C1 segment of cervical spinal cord (tissue), 14 donors: ENCODE measurements at places on chromosomes 5 and 9.

DNA sequence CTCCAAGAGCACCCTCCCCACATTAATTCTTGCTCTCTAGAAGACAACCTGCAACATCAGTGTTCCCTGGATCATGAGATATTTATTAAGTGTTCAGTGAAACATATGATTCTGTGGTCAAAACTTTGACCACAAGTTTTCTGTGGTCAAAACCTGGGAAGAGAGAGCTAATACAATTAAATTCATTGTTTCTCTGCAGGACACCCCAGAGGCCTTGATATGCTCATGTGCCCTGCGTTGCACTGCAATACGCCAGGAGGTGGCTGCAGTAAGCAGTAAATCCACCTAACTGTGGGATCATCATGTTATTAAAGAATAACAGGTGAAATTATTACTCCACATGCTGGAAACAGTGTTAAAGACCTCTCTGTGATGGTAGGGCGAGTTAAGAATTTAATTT is 109.3 kb upstream of the SPDL1 start:
- DNase-seq = no peak

GRCh38 chr9:31908158-31908890 is 476.1 kb upstream of the ACO1 start:
- DNase-seq = no peak

DNA sequence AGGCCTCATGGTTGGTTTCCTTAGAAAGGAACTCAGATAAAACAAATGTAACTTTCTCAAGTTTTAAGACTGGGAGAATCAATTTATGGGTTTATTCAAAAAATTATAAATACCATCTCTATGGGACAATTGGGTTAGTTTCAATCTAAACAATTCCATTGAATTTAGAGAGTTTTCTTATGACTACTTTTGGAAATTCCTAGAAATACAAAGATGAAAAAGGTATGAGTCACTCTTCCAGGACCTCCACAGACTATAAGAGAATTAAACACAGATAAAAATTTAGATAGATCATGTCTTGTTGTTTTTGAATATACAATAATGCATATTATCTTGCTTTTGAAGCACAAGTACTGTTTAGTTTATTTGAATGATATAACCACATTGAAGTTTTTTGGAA is 188.7 kb downstream of the CHSY3 start:
- DNase-seq = no peak

- no peak for DNase-seq
These were observed 34.5 kb downstream of the BRINP1 start for GRCh38 chr9:119334745-119335144.

DNA sequence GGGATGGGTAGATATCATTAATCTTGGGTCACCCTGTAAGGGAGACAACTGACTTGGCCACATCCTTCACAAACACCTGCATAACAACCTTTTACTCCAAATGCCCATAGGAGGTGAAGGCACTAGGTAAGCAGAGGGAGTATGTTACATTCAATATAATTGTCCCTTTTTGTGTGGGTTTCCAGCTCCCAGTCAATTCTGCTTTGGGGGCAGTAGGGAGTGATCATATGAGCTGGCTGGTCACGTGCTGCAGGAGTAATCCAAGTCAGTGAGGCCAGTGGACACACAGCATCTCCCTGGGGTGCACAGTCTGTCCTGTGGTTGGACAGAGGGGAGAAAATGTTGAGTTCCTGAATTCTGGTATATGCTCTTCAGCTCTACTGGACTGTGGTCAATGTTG is 1.2 kb upstream of the AGXT2 start:
- DNase-seq = no peak

DNA sequence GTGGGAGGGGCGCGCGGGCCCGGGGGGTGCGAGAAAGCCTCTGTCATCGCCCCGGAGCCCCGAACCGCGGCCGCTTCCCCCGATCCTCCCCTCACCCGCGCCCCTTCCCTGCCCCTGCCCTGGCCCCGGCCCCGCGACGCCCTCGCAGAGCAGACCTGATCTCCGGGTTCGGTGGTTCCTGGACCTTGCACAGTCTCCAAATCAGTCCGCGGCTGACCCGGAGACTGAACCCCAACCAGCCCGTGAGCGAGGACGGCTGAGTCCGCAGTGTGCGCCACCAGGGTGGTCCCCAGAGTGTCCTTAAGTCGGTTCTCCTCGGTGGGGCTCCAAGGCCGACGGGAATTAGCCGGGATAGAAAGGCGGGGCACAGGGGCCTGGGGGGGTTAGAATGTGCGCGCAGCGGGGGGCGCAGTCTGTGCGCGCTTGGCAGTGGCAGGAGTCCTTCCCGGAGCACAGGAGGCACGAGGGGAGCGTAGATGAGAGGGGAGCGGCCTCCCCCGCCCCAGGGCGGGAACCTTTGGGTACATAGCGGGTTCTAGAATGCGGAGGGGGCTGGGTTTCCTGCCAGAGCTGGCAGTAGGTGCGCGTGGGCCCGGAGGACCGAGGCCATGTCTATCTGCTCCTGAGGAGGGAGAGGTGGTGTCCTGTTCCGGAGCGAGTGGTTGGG is 779 bp downstream of the PKN3 start:
- DNase-seq = no peak

- DNase-seq = no peak
These were observed 28.0 kb downstream of the AKNA start for GRCh38 chr9:114359801-114360200.

DNA sequence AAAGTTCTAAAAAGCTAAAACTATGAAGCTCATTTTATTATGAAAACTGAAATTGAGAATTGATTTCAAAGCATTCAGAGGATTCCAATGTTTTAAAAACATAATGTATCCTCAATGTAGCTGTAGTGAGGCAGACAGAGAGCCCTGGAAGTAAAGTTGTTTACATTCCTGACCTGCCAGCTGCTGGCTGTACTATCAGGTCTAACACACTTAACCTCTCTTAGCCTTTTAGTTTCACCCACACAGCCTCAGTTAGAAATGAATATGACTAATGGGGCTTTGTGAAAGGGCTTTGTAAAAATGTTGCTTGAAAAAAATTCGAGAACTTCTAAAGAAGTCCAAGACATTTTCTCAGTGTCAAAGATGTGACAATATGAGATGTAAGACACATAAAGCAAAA is 122.6 kb downstream of the FBXL17 start:
- DNase-seq = no peak

DNA sequence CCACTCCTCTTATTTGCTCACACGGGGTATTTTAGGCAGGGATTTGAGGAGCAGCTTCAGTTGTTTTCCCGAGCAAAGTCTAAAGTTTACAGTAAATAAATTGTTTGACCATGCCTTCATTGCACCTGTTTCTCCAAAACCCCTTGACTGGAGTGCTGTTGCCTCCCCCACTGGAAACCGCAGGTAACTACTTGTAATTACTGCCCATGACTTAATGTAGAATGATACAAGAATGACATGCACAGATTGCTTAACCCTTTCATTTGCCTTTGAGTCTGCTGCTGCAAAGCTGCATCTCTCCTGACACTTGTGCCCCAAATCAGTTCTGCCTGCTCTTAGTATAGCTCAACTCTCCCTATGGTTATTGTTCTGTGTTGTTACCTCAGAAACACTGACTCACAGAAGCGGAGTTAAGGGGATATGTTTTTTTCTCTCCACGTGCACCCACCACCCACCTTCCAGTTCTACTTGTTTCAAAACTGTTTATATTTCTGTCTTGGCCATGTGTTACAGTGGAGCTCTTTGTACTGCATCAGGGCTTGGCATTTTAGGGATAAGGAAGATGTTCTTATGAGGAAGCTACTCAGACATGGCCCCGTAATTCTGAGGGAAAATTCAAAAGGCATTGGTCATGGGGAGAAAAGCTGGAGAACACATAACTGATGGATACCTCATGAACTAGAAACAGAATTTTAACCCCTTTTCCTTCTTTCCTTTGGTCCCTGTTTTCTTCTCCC is 2.3 kb downstream of the ADRB2 start:
- no peak for DNase-seq

DNA sequence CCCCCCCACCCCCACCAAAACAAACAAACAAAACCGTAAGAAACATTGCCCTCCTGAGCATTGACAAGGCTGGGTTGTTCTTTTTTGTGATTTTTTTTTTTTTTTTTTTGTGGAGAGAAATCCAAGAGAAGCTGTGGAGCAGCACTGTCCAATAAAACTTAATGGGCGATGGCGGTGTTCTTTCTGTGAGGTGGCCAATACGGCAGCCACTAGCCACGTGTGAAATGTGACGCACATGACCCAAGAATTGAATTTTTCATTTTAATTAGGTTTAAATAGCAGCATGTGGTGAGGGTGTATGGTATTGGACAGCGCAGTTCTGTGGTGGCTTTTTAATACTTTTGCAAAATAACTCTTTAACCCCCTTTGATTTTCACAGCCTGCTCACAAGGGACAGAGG is 251.1 kb downstream of the PDZD2 start:
- DNase-seq = no peak

DNA sequence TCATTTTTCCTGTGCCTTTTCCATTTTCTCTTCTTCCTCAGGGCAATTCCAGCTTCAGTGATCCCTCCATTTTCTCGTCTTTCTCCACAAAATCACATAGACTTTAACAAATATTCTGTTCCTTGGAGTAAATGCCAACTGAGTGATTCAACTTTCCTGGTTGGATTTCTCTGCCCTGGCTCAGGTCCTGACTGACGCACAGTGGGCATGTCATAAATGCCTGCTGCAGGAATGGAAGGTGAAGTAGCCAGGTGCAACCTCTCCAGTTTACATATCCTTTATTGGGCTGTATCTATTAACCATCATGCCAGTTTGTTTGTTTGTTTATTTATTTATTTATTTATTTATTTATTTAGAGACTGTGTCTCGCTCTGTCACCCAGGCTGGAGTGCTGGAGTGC is 95.1 kb downstream of the MEF2C start:
- DNase-seq = no peak

DNA sequence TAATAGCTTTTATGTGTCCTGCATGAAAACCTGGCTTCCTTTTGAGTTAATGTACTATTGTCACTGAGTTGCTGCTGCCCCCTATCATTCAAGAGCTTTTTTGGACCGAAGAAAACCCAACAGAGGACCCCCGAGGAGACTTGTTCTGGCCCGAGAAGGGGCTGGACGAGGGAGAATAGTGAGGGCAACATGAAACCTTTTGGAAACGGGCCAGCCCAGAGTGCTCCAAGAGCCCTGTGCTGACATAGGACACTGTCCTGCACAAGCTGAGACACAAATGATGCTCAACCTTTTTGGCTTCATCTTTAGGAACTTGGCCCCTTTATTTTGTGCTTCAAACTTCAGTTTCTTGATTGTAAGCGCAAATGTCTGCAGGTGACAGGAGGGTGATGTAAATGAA is 4.0 kb upstream of the GADD45G start:
- no peak for DNase-seq

GRCh38 chr9:122954253-122954691 is 13.5 kb downstream of the RABGAP1 start:
- no peak for DNase-seq

DNA sequence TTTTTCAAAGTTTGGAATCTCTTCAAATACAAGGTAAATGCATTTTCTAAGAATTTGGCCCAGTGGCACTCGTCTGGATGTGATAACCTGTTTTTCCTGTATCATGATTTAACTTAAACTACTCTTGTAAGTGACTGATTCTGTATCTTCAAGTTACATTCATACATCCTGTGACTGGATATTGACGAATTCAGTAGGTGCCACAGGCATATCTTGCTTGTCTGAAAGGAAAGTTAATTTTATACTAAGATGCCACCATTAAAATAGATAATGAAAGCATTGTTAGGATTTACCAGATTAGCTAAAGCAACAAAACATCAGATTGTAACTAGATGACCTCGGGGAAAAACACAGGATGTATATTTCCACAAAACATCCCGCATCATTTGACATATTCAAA is 175.3 kb upstream of the ZNF608 start:
- DNase-seq = no peak

DNA sequence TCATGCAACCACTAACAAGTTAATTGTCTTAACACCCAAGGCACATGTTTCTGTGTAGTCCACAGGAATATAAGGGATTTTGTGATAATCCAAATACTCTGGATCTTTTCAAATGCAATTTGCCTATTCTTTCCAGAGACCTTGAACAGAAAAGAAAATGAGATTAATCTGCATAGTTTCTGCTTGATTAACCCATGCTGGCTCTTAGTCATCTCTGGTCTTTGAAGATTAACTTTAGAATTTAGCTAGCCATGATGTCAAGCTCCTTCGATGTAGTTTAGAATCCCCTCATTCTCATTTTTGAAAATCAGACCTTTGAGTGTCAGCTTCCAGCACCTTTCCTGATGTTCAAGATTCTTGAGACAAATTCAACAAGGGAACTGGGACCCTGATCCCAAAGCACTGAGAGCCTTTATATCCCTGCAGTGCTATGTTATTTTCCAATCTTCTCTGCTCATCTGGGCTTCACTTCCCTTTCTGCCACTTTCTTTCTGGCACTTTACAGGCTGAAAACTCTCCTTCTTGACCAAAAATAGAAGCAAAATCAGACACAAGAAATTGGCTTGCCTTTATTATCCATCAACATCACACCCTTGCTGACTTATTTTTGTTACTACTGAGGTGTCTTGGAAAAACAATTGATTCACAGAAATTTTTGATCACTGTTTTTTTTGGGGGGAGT is 155.5 kb downstream of the PALM2AKAP2 start:
- no peak for DNase-seq

DNA sequence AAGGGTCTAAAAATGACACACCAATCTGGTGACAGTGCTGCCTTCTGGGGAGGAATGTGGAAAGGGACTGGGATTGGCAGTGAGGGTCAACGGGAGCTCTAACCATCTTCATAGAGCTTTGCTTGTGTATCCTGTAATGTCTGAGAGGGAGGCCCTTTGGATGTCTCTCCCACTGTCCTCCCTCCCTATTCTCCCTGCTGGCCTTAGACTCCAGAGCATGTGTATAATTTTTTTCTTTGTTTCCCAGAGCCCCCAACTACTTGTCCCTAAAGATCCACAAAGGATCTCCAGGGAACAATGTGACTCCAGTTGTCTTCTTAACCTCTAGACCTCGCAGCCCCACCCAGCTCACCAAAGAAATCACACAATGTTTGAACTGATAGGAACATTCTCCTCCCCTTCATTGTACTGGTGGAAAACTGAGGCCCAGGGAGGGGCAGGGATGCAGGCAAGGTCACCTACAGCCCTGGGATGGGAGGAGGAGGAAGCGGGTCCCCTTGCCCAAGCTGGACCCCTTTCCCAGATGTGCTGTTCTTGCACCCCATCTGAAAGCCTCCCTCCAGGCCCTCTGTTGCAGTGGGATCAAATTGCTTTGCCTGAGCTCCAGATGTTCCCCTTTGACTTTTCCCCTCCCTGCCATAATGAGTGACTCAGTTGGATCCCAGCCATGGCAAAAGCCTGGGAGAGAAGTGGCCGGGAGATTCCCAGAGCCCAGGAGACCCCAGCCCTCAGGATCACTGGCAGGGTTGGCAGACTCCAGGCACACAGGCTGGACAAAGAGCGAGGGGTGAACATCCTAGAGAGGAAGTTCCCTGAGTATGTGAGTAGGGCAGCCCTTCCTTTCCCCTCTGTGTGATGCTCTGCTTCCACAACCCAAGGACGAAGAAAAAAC is 21.8 kb downstream of the SPARC start:
- no peak for DNase-seq

GRCh38 chr5:13878357-13878756 is 66.1 kb downstream of the DNAH5 start:
- no peak for DNase-seq
